NCI-H2029 (cell line): ENCODE measurements at places on chromosomes 7 and 10.

- no peak for DNase-seq
Measured at GRCh38 chr7:141013345-141013715, 1.4 kb downstream of the MRPS33 start.

- no peak for DNase-seq
Measured at GRCh38 chr7:117386110-117386706, 41.1 kb downstream of the ASZ1 start.

DNA sequence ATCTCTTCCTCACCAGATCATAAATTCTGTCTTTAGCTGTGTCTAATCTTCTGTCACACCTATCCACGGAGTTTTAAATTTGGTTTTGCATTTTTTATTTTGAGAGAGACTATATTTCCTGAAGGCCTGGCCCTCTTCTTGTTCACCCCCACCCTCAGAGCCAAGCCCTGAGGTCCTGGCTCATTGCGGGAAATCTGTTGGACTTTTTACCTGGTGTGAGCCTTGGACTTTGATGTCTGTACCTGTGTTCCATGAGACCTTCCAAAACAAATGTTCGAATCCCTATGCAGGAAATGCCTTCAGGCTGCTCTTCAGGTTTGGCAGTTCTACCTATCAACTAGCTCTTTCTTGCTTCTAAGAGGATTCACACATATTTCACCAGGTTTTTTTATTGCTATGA, 175.2 kb upstream of the GRB10 start:
- no peak for DNase-seq

- no peak for DNase-seq
Measured at GRCh38 chr10:126212738-126213137, 175.5 kb downstream of the ADAM12 start.

- DNase-seq, result no peak
Measured at GRCh38 chr7:23247603-23248335, 1.2 kb downstream of the GPNMB start.

DNA sequence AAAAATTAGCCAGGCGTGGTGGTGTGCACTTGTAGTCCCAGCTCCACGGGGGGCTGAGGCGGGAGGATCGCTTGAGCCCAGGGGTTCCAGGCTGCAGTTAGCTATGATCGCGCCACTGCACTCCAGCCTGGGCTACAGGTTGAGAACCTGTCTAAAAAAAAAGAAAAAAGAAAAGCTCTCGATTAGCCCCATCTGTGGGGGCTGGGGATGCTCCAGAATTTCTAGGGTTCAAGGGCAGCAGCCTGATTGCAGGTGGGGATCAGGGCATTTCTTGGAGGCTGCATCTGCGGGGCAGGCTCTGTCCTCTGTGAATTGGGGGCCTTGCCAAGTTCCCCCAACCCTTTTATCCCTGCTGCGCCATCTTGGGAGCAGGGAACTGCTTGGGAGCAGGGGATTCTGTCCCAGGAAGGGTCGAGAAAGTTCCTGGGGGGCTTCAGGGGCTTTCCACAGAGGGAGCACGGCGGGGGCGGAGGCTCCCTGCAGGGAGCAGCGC, 651 bp upstream of the ARPC1A start:
- DNase-seq, result no peak

GRCh38 chr10:81177651-81178244, 640.0 kb downstream of the SH2D4B start:
- DNase-seq, result no peak

DNA sequence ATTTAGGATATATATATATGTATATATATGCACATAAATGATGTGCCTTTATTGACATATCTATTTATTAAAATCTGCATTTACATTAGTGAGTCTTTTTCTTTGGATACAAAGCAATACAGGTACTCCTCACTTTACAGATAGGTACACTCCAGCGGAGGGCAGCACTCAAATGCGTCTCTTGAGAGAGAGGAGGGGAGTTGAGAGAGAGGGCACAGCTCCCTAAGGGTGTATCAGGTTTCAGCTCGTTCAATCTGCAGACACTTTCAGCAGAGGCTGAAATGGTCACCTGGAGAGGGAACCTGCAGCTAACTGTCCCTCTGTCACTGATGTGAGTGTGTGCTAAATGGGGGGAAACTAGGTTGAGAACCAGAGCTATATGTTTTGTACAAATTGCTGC, 21.5 kb downstream of the C10orf53 start:
- DNase-seq, result peak; percentile 10

DNA sequence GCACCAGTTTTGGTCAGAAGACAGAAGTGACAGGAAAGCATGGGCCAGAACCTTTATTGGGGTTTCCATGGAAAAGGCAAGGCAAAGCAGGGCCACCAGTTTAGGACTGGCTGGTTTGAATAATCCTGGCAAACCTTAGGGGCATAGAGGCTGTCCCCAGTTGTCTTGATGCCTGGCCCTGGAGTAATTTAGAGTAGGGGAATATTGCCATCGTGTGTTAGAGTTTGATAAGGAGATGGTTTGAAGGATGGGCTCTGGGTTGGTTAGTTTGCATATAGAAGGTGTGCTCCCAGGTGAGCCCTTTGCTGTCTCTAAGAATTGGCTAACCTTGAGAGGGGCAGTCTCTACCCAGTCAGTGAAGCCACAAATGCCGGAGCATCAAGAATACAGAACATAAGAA, 79.6 kb downstream of the ZNF777 start:
- DNase-seq, result no peak

DNA sequence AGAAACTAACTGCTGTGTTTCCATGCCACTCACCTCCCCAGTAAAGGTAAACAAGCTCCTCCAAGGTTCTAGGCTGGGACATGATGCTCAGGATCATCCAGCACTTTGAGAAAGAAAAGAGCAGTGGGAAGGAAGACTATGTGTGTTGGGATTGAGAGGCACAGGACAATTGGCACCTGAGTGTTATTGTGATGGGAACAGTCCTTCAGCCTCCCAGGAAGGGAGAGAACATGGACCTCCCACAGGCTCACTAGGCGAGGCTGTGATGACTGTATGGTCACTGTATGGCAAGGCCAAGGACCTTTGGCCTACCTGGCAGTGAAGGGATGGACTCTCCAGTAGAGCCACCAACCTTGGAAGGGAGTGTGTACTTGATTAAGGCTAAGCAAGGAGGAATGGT, 123.2 kb upstream of the UNC5B start:
- no peak for DNase-seq

- DNase-seq, result peak; percentile 21
Measured at GRCh38 chr7:76397409-76398183, 11.9 kb downstream of the SSC4D start.

DNA sequence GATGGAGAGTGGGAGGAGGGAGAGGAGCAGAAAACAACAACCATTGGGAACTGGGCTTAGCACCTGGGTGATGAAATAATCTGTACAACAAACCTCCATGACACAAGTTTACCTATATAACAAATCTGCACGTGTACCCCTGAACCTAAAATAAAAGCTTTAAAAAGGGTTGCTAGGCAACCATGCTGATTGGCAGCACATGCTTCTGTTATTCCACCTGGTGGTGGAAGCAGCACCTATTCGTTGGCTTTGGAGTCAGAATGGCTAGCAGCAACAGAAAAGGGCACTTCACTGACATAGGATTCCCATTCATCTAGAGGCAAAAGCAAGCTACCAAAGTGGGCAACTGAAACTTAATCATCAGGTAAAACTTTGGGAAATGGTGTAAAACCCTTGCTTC, 57.1 kb downstream of the RELN start:
- DNase-seq, result no peak

GRCh38 chr10:93874309-93875031, 19.3 kb upstream of the SLC35G1 start:
- peak; percentile 13 for DNase-seq

- no peak for DNase-seq
Measured at GRCh38 chr7:65239324-65239706, 134.3 kb upstream of the ZNF92 start.

- DNase-seq, result no peak
Measured at GRCh38 chr10:71708897-71709882, 10.4 kb downstream of the C10orf105 start.

- DNase-seq, result no peak
Measured at GRCh38 chr10:127757033-127757432, 20.0 kb downstream of the FOXI2 start.

DNA sequence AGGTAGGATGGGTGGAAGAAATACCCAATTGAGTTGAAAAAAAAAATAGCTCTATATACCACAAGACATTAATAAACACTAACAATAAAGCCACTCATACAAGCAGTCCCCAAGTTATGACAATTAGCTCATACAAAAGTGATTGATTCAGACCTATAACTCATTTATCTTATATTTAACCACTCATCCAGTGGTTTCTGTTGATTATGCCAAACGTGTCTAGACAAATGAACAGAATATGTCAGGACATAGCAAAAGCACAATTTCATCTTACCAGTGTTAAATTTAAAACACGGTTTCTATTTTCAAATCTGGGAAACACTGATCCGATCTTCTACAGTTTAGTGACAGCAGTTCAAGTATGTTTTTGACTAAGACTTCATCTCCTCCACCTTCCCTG, 17.0 kb downstream of the ABI1 start:
- no peak for DNase-seq

DNA sequence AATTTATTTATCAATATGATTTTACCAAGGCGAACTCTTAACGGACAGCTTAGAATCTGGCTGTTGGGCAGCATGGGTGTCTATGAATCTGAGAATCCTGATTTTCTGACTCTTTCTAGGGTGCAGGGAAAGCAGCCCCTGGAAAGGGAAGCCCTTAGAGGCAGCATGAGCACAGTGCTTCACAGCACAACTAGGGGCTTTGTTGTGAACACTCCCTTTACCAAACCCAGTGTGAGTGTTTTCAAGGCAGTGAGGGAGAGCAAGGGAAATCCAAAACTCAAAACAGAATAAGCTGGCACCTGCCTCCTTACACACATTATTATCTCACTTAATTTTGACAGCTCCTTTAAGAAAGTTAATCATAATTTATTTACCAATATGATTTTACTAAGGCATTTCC, 116.3 kb upstream of the CSTF2T start:
- DNase-seq, result no peak

GRCh38 chr7:131164025-131164925, 163.4 kb upstream of the MKLN1 start:
- DNase-seq, result no peak

- DNase-seq, result no peak
Measured at GRCh38 chr10:48472501-48473069, 132.3 kb downstream of the ARHGAP22 start.

DNA sequence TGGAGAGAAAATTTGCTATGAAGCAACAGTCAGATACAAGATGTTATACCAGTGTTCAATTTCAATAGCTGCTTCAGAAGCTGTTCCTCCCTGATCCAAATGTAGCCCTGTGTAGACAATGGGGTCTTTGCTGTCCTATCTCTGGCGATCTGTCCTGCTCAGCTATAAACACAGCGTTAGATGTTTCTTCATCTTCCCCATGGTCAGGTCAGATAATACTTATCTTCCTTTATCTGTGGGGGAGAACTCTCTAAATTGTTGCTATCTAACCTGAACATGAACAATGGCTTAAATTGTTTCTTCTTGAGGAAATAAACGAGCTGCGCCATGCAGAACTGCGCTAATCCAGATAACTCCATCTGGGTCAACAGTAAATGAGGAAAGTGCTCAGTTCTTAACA, 15.6 kb upstream of the KIAA1217 start:
- no peak for DNase-seq

DNA sequence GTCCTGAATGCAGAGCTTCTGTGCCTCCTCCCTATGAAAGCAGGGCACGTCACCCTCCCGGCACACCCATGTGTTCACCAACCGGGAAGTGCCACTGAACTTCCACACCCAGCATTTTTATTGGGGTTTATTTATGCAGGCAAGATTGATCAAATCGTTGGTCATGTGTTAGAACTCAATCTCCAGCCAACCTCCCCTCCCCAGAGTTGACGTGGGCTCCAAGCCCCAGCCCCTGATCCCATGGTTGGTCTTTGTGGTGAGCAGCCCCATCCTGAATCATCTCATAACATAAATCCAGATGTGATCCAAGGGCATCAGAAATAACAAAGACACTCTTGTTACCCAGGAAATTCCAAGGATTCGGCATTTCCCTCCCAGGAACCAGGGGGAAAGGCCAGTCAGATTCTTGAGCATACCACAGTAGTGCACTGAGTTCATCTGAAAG, 151.2 kb downstream of the TPST1 start:
- DNase-seq, result no peak

DNA sequence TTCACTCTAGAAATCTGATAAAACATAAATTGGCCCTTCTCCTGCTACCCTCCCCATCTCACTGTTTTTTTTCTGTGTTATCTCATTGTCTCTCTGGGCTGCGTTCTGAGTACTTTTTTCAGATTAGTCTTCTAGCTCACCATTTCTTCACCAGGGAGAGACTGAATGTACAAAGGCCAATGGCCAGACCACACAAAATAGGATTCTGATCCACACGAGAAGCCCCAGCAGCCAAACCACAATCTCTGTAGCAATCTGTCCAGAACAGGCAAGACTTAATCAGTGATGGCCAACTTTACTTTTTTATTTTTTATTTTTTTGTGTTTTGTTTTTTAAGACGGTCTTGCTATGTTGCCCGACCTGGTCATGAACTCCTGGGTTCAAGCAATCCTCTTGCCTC, 55.9 kb upstream of the PAPSS2 start:
- DNase-seq, result no peak

GRCh38 chr10:73716251-73716650, 18.3 kb upstream of the AGAP5 start:
- DNase-seq, result no peak

- DNase-seq, result peak; percentile 20
Measured at GRCh38 chr10:90051474-90051873, 350.1 kb downstream of the KIF20B start.

DNA sequence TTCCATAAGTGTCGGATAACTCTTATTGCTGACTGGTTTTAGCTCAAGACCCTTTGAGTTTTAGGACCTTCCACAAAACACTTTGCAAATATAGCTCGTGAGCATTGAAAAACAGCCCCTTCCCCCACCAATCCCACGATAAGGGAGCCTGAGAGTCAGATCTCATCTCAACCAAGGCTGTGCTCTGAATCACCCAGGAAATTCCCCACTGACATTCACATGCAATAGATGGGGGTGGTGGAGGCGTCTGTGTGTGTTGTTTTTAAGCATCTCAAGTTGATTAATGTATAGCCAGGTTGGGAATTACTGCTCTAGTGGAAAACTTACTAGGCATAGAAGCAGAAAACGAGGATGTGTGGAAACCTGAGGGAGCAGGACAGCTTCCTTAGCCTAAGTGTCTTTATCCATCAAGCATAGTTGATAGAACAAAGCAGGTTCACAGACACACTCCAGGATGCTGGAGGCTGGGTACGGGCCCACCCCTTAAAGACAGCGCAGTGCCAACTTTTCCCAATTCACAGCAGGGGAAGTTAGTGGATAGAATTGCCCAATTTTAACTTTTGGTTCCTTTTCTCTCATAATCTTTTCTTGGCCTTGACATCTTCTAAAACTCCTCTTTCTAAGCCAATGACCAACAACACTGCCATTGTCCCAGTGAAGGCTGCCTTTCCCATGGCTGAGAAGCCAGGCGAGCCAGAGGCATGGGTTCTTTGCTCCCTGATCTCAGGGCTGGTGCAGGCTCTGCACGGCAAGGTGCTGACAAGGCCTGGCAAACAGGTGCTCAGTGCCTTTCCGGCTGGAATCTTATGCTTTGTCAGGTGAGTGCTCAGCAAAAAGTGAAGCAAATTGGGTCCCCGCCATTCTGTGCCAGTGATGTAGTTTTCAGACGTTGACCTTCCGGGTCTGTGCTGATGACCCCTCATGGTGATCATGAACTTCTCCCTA, 98.5 kb upstream of the INSIG1 start:
- DNase-seq, result no peak

GRCh38 chr7:91514591-91514990, 250.4 kb downstream of the FZD1 start:
- DNase-seq, result no peak

- DNase-seq, result no peak
Measured at GRCh38 chr10:49187950-49188761, at the start of gene TMEM273. Gene TMEM273 (minus strand): TSS chr10:49188391. CDS start chr10:49188336, 55 bp downstream.
